NK-92 treated with Interleukin-12 subunit alpha and Interleukin-12 subunit beta, amount 100 ng/mL, for 24 hours (cell line): ENCODE measurements at places on chromosomes 11 and 22.

- no peak for DNase-seq
Measured at GRCh38 chr11:124625504-124626168, 3.0 kb downstream of the TBRG1 start.

DNA sequence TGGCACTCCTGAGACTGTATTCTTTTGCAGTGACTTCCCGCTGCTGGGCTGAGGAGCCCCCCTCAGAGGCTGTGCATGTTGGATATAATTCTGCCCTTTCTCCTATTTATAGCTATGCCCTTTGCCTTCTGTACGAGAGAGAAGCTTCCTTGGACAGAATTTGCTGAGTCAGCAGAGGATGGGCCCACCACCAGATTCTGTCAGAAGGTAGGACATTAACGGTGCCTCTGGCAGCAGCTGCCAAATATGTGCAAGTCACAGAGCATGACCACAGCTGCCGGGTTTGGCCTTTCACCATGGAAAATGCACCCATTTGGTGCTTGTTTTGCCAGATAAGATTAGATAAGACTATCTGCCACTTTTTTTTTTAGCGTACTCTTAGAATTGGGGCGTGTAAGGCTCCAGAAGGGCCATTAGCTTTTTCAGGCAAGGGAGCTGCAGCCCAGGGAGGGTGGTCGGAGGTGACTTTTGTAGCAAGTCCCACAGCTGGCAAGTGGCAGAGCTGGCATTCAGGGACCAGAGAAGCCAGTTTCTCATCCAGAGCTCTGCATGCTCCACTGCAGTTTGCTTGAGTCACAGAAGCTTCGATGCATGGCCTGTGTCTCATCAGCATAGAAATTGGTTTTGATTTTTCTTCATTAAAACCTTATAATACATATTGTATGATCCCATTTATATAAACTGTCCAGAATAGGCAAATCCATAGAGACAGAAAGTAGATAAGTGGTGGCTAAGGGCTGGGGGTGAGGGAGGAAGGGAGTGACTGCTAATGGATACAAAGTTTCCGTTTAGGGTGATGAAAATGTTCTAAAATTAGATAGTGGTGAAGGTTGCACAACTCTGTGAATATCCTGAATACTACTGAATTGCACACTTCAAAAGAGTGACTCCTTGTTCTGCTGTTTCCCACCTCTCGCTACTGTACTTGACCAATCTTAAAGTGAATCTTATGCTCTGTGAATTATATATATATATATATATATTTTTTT lies 15.8 kb downstream of the UPB1 start:
- DNase-seq, result peak; percentile 18

- no peak for DNase-seq
Measured at GRCh38 chr22:49007013-49007653, 820.5 kb downstream of the BRD1 start.

- DNase-seq, result no peak
Measured at GRCh38 chr11:65642014-65642671, 4.2 kb downstream of the SIPA1 start.

DNA sequence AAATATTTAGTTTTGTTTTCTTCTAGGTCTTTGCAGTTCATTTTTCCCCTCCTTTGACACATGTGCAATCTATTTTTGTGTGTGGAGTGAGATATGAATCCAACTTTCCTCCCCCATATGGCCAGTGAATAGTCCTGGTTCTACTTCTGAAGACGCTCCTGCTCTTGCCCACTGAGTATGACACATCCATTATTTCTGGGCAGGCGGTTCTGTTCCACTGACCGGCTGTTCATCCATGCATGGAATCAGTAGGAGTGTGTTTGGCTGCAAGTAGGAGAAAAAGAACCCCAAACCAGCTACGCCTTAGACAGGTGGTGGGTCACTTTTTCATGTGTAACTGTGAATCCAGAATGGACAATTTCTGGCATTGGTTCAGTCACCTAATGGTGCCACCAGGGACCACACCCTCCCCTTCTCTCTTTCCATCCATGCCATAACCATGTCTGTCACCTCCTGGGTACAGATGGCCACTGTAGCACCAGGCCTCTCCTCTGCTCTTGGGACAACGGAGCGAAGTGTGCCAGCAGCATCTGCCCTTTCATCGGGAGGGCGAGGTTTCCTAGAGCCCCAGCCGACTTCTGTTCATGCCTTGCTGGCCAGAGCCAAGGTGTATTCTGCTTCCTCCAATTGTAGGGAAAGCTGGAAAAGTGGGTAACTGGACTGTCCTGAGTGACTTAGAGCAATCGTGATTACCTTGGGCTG lies 67.4 kb upstream of the SLC22A12 start:
- no peak for DNase-seq

- DNase-seq, result no peak
Measured at GRCh38 chr11:18853086-18853720, 61.6 kb upstream of the PTPN5 start.

DNA sequence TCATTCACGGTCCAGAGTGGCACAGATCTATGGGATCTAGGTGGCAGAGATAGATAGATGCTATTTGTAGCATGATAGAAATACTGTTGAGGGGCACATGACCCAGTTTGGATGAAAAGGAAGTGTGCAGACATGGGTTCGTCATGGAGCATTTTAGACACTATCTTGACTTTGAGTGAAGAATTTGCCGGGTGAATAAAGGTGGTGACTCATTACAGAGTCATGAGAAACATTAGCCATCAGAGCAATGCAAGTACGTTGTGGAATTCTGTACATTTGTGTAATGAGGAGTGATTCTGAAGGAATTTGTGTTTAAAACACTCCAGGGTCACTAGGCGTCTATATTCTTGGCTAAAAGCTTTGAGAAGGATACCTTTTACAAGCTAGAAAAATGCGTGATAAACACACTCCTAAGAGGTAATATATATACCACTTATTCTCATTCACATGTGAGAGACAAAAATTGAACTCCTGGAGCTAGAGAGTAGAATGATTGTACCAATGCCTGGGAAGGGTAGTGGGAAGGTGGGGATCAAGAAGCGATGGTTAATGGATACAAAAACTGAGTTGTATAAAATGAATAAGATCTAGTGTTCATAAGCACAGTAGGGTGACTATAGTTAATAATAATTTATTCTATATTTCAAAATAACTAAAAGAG lies 593.7 kb upstream of the LUZP2 start:
- no peak for DNase-seq

GRCh38 chr22:35037089-35037488 lies 28.9 kb upstream of the ISX start:
- no peak for DNase-seq

DNA sequence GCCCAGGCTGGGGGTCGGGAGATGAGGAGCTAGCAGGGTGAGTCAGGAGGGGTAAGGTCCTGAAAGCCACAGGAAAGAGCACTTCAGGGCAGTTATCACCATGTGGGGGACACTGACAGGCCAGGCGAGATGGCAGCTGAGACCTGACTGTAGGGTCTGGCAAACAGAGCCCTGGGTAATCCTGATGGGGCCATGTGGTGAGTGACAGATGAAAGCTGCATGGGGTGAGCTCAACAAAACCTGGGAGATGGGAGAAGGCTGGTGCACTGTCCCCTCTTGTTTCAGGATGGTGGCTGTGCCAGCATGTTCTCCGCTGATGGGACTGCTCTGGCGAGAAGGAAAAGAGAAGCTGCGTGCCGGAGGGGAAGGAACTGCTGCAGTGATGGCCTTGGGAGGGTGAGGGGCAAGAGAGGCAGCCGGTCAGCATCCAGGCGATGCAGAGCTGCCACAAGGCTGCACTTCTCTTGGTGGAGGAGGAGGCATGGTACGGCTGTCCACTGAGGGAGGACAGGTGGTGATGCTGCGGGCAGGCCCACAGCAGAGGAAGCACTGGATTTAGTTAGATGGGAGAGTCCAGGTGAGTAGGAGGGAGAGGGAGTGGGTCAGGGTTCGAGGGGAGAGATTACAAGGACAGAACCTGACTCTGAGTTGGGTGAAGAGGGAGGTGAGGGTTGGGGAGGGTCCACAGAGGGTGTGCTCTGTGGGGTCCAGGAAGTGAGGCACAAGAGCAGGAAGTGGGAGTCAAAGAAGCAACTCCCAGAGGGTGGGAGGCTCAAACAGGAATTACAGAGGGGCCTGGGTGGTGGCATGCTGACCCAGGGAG lies 3.8 kb downstream of the TOP3B start:
- no peak for DNase-seq

GRCh38 chr11:95067841-95068219 lies 1.1 kb downstream of the SRSF8 start:
- no peak for DNase-seq

DNA sequence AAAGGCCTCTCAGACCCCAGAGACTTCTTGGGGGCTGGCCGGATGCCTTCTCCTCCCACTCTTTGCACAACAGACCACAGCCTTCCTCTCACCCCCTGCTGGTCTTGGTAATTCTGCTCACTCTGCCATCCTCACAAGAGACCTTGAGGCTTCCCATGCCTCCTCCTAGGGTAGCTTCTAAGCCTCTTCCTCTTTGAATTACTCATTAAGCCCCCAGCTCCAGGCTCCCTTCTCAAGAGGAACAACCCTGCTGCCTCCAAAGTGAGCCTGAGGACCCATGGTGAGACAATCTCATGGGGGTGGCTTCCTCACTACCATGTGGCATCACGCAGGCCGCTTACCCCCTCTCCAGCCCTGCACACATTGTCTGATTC lies 184.6 kb upstream of the SYT13 start:
- no peak for DNase-seq

DNA sequence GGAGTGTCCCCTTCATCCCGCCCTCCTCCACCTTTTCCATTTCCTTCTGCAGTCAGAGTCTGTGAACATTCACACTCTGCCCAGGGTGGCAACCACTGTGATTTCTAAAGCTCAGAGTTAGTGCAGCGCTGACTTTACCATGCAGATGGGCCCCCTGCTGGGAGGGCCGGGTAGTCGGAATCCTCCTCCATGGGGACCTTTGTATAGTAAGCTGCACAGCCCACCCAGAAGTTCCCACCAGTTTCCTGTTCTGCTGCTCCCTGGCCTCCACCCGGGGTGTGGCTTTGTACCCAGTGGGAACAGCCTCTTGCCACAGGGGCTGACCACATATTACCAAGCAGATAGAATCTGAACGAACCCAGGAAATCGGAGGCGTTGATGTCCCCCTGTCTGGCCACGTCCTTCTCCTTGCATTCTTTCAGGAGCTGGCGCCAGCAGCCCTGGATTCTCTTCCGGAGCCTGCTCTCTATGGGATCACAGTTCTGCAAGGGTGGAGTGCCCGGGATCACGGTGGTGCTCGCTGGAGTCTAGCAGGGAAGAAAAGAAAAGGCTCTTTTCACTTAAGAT lies 125.3 kb downstream of the MPPED1 start:
- peak; percentile 7 for DNase-seq

DNA sequence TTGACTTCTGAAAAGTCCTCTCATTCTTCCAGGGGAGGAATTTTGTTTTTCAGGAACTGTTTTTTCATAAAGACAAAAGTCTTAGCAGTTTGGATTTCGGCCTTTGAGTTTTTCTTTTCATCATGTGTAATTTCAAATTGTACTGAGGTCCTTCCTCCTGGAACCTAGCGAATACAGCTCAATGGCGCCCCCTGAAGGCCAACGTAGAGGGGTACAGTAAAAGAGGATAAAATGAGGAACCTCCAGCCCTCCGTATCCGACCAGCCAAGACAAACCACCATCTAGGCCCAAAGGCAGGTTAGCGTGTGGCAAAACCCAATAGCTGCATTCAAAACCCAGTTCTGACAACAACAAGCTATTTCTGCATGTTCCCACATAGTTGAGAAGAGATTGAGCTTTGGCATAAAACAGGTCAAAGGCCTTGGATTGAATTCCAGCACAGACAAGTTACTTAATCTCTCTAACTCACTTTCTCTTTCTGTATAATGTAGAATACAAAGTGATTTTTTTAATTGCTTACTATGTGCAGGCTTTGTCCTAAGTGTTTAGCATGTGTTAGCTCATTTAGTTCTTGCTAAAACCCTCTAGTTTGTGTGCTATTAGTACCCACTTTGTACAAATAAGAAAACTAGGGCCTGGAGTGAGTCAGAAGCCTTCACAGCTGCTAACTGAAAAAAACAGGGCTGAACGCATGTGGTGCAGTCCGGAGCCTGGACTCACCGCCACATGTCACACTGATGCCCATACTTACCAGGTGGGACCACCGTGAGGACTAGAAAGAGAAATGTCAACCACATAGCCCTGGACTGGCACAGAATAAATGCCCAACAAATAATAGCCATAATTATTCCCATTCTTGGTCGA lies 43.2 kb upstream of the ETS1 start:
- peak; percentile 75 for DNase-seq

DNA sequence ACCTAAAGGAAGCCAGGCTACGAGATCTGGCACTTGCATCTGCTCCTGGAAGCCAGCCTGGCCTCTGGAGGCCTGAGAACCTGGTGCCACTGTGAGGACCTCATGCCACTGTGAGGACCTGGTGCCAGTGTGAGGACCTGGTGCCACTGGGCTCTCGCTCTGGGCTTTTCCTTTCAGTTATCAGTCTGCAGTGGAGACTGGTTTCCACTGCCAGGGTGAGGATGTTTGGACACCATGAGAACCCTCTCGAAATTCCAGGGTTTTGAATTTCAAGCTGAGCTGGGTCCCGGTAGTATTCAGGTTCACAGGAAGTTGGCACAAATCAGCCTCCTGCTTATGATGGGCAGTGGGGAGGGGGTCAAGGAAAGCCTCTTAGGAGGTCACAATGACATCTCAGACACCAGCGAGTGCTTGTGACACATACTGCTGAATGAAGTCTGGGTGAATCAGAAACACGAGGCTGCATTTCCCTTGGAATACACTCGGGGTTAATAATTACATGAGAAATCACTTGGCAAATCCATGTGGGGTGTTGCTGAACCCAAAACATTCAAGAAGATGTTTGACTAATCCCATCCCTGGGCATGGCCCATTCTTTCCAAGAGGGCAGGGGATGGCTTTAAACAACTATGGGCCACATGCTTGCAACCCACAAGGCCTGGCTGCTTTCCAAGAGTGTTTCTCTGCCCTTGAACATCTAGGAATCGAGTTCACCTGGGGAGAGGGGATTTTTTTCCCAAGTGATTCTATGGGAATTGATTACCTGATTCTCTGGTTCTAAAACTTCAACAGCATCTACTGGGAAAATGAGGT lies 60.2 kb downstream of the LINC01488 start:
- DNase-seq, result no peak

GRCh38 chr11:74162681-74163467 lies 7.9 kb downstream of the C2CD3 start:
- DNase-seq, result no peak

GRCh38 chr11:122393209-122393860 lies 262.2 kb upstream of the UBASH3B start:
- DNase-seq, result no peak

DNA sequence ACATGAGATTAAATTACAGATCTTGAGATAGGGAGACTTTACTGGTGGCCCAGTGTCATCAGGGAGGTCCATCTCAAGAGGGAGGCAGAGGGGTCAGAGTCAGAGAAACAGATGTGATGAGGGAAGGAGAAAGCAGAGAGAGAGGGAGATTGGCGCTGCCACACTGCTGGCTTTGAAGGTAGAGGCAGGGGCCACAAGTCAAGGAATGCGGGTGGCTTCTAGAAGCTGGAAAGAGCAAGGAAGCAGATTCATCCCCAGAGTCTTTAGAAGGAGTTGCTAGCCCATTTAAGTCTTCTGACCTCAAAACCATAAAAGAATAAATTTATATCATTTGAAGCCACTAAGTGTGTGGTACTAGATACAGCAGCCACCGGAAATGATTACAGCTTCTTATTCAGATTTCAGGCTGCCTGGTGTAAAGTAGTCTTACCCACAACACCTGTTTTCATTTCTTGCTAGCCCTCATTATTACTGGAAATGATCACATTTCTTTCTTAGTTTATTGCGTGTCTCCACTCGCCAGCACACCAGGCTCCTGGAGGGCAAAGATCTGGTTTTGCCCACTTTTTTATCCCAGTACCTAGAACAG lies 12.6 kb upstream of the SERPINH1 start:
- DNase-seq, result no peak
